ENCODE measurements at places on chromosomes 2 and 18.

GRCh38 chr18:400456-400855 lies 100.0 kb downstream of the COLEC12 start:
- peak; percentile 97 for DNase-seq

GRCh38 chr2:138713504-138713903 lies 66.7 kb downstream of the NXPH2 start:
- DNase-seq: no peak

DNA sequence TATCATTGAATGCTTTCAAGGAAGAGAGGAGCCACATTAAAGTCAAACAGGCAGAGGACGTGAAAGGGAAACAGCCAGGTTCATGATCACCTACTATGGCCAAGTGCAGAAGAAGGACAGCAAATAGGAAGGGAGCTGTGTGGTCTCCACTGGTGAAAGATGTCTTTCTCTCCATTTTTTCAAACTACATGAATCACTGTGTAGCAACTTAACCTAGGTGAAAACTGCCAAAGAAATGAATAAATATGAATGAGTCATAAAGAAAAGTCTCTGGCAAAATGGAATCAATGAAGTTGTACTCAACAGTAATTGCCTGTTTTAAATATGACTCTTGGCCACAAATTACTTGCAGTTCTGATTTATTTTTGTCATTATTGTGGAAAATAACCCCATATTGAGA lies 452.6 kb upstream of the PKDCC start:
- DNase-seq: no peak

- DNase-seq: no peak
Observed at GRCh38 chr2:232578626-232579025, 28.1 kb downstream of the EIF4E2 start.

GRCh38 chr2:223618172-223619035 lies 16.2 kb upstream of the SCG2 start:
- no peak for DNase-seq

DNA sequence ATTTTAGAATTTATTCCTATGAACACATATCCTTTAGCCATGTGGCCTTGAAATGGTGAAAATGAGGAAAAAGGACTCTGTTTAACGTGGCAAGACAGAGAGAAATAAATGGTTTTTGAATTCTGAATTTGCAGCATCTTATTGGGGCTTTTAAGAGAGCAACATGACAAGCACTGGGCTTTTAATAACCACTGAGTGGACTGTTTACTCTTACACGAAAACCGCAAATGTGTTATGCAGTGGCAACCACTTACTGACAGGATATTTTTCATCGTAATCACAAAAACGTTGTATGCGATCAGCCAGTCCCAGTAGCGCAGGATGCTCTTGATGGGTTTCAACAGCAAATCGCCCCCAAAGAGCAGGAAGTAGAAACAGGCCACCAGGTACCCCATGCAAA lies 226.6 kb downstream of the NAPG start:
- no peak for DNase-seq

DNA sequence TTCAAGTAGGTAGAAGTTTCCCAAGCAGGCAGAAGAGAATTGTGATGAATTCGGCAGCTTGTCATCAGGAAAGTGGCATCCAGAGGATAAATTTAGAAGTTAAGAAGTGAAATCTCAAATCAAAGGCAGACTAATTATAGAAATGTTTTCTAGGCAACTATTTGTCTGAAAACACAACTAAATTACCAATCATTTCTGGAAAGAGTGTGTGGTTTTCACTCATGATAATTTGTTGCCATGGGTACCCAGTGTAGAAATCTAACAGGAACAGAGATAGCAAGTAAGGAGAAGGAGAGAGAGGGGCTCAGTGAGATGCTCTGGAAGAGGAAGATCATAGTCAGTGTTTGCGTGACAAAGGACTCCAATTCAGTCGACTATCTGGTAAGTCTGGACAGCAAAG lies 208.1 kb downstream of the NCKAP5 start:
- DNase-seq: no peak

DNA sequence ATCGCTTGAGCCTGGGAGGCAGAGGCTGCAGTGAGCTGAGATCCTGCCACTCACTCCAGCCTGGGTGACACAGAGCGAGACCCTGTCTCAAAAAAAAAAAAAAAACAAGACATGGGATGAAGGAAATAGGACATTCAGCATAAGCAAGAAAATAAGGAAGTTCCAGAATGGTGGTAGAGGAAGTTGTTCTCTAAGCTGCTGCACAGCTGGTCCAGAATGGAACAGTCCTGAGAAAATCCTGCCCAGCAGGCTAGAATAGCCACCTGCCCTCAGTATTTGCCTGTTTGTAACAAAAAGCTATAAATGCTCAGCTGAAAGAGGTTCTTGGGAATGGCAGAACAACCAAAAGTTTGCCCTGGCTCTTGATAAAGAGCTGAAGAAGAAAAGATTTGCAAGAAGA lies 11.1 kb upstream of the MAPRE3 start:
- DNase-seq: no peak

GRCh38 chr2:62477573-62477972 lies 28.4 kb downstream of the TMEM17 start:
- DNase-seq: no peak

GRCh38 chr18:23131693-23132319 lies 3.5 kb upstream of the CABLES1 start:
- peak; percentile 72 for DNase-seq

GRCh38 chr2:85888684-85889626 lies at the start of gene ST3GAL5:
Gene ST3GAL5, minus strand, starts transcription at chr2:85888990. Its CDS starts 85 bp downstream, at chr2:85888905.
- peak; percentile 67 for DNase-seq

- DNase-seq: no peak
Observed at GRCh38 chr2:169819106-169819505, 5.6 kb downstream of the METTL5 start.

- DNase-seq: no peak
Observed at GRCh38 chr18:13528739-13529392, 197.5 kb downstream of the FAM210A start.
